ENCODE measurements at places on chromosomes 6 and 20.

DNA sequence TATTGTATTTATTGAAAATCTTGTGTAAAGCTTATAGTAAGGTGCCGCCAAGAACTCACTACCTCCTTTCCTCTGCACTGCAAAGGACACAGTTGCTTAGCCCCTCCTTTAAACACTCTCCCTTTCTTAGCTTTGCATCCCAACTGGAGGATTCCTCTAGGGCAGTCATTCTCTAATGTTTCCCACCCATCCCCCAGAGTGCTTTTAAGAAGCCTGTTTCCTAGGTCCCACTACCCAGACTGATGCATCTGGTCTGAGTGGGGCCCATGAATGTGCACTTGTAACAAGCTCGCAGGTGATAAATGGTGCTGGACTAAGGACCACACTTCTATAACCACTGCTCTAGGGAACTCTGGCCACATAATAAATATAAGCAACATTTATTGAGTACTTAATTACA lies 55.2 kb downstream of the B4GALT5 start:
- no peak overlapping the region for H3K27ac ChIP-seq
- peaks cover 3% of the 10 kb centered on the region for H3K36me3 ChIP-seq
- H3K4me1 ChIP-seq = peaks cover 23% of the 10 kb centered on the region
- no peak overlapping the region for H3K4me3 ChIP-seq
- H3K27me3 ChIP-seq = no peaks in the 10 kb centered on the region

GRCh38 chr6:169899481-169900145 lies 148.2 kb downstream of the ERMARD start:
- no peak overlapping the region for H3K4me3 ChIP-seq
- no peak overlapping the region for H3K27ac ChIP-seq
- H3K36me3 ChIP-seq = peaks cover 4% of the 10 kb centered on the region
- H3K27me3 ChIP-seq = no peaks in the 10 kb centered on the region
- no peaks in the 10 kb centered on the region for H3K4me1 ChIP-seq
- no peak for DNase-seq

- H3K4me1 ChIP-seq = peaks cover 52% of the 10 kb centered on the region
- peaks cover 5% of the 10 kb centered on the region for H3K36me3 ChIP-seq
- peak overlapping the region; percentile 19 for H3K27ac ChIP-seq
These were observed 4.2 kb downstream of the CD2AP start for GRCh38 chr6:47481806-47482205.

- no peaks in the 10 kb centered on the region for H3K36me3 ChIP-seq
- H3K27me3 ChIP-seq = no peaks in the 10 kb centered on the region
- no peak for DNase-seq
- H3K27ac ChIP-seq = no peak overlapping the region
- H3K4me3 ChIP-seq = no peak overlapping the region
- H3K4me1 ChIP-seq = no peaks in the 10 kb centered on the region
These were observed 276.3 kb downstream of the BCKDHB start for GRCh38 chr6:80382811-80383210.

GRCh38 chr6:118706702-118707101 lies 55.3 kb upstream of the CEP85L start:
- peak overlapping the region; percentile 91 for H3K4me3 ChIP-seq
- peaks cover 10% of the 10 kb centered on the region for H3K36me3 ChIP-seq
- peak overlapping the region; percentile 98 for H3K27ac ChIP-seq
- DNase-seq = no peak
- H3K4me1 ChIP-seq = peaks cover 54% of the 10 kb centered on the region
- no peaks in the 10 kb centered on the region for H3K27me3 ChIP-seq

GRCh38 chr6:168922436-168922835 lies 331.2 kb downstream of the THBS2 start:
- DNase-seq = no peak
- no peak overlapping the region for H3K4me3 ChIP-seq
- H3K4me1 ChIP-seq = no peaks in the 10 kb centered on the region
- peaks cover 21% of the 10 kb centered on the region for H3K27me3 ChIP-seq
- H3K36me3 ChIP-seq = no peaks in the 10 kb centered on the region
- no peak overlapping the region for H3K27ac ChIP-seq

DNA sequence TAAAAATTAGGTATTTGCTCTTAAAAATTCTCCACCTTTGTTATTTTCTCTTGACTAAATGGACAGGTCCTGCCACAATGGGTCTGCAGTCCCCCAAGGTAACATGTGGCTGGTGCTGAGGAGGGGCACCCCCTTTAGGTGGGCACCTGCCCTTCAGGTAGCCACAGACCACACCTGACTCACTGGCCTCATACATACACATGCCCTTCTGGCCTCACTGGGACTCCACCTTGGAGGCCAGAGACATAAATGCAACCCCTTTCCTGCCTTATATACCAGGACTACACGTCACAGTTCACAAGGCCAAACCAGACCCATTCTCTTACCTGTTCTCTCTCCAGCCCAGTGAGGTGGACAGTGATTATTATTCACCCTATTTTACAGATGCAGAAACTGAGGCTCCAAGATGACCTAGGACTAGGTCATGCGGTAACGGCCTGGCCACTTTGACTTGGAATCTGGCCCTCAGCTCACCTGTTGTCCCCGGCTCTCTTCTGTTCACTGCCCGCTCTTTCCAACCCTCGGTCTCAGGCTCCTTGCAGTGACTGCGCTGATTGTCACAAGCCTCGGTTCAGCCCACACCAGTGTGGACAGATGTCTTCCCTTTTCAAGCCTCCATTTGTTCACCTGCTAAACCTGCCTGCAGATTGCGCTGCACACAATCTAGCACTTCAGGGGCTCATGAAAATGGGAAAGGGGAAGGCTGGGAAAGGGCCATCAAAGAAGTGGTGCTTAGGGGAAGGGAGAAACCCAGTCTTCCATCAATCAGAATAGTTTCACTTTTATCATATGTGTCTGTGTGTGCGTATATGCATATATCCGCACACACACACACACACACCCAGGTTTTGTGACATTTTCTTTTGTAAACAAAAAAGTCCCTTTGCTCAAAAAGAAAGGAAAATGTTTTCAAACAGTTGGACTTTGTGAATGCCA lies 121.7 kb downstream of the BCAS1 start:
- H3K4me1 ChIP-seq = peaks cover 35% of the 10 kb centered on the region
- peak overlapping the region; percentile 99 for H3K27ac ChIP-seq
- H3K36me3 ChIP-seq = peaks cover 2% of the 10 kb centered on the region
- no peaks in the 10 kb centered on the region for H3K27me3 ChIP-seq

- no peaks in the 10 kb centered on the region for H3K36me3 ChIP-seq
- H3K27ac ChIP-seq = no peak overlapping the region
- H3K4me1 ChIP-seq = no peaks in the 10 kb centered on the region
- no peak for DNase-seq
- no peak overlapping the region for H3K4me3 ChIP-seq
These were observed 524.8 kb upstream of the ID4 start for GRCh38 chr6:19312241-19312978.

DNA sequence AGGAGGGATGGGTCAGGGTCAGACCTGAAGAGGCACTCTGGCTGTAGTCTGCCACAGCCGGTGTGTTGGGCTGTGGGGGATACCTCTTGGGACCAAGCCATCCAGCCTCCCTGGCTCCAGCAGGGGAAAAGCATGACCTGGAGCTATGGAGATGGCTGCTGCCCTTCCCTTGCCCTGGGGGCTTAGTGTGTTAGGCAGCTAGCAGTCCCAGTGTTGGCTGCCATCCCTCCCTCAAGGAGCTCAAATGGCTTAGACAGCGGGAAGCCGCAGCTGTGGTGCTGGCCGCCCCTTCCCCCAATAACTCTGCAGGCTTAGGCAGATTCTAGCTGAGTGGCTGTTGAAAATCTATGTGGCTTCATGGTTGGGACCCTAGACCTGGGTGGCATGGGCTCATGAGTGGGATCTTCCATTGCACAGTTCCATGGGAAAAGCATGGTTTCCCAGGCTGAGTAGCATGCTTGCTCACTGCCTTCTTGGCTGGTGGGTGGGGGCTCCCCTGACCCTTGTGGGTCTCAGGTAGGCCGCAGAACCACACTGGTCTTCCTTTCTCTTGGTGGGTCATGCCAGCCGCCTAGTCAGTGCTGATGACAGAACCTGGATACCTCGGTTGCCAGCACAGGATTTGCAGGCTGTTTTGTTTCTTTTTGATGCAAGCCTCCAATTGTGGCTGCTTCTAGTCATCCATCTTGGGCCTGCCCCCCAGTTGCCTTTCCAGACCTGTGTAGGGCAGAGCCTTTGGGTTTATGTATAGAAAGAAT lies 69.0 kb upstream of the AHI1 start:
- no peak overlapping the region for H3K4me3 ChIP-seq
- peak overlapping the region; percentile 46 for H3K27ac ChIP-seq
- H3K36me3 ChIP-seq = peaks cover 2% of the 10 kb centered on the region
- DNase-seq = no peak
- peaks cover 5% of the 10 kb centered on the region for H3K27me3 ChIP-seq

- H3K36me3 ChIP-seq = no peaks in the 10 kb centered on the region
- H3K27me3 ChIP-seq = no peaks in the 10 kb centered on the region
- H3K4me3 ChIP-seq = no peak overlapping the region
- no peaks in the 10 kb centered on the region for H3K4me1 ChIP-seq
These were observed 490.4 kb downstream of the BMP2 start for GRCh38 chr20:7257692-7258466.

- H3K4me3 ChIP-seq = no peak overlapping the region
- H3K4me1 ChIP-seq = no peaks in the 10 kb centered on the region
- no peak for DNase-seq
- peaks cover 50% of the 10 kb centered on the region for H3K27me3 ChIP-seq
- no peak overlapping the region for H3K27ac ChIP-seq
- no peaks in the 10 kb centered on the region for H3K36me3 ChIP-seq
These were observed 10.5 kb downstream of the CNKSR3 start for GRCh38 chr6:154499855-154500589.

DNA sequence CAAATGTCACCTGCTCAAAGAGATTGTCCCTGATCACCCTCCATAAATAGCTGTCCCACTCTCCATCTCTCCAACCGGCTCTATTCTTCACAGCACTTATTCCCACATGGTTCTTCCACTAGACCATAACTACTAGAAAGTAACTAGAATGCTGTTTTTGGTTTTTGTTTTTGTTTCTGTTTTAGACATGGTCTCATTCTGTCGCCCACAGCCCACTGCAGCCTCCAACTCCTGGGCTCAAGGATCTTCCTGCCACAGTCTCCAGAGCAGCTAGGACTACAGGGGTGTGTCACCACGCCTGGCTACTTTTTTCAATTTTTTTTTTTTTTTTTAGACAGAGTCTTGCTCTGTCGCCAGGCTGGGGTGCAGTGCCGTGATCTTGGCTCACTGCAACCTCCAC lies 12.2 kb downstream of the MMP24 start:
- H3K4me3 ChIP-seq = no peak overlapping the region
- H3K4me1 ChIP-seq = peaks cover 12% of the 10 kb centered on the region
- no peak for DNase-seq
- H3K27me3 ChIP-seq = no peaks in the 10 kb centered on the region

DNA sequence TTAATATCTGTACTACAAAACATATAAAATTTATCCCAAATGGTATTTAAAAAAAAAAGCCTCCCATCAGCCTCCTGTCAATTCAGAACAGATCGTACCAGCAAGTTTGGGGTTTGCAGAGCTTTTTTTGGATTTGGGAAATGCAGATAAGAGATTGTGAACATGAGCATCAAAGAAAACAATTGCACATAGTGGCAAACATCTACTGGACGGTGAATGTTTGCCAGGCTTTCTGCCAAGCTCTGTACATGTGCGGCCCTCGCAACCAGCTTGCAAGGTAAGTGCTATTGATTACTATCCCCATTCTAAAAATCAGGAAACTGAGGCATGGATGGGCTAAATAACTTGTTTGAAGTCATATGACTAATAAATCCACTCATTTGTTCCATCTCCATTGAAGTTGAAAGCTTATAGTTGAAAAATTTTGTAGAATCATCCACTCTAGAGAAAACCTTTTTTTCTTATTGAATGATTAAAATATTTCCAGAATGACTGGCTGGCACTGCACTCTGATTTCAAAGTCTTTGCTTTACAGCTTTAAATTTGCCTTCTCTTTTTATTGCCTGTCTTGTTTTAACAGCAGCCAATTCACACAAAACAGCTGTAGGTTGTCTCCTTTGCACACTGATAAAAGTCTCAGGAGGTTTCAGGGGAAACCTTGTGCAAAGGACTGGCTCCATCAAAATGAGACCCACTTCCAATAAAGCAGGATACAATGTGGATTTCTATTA lies 37.4 kb upstream of the SIRT5 start:
- no peak for DNase-seq
- no peak overlapping the region for H3K4me3 ChIP-seq
- no peaks in the 10 kb centered on the region for H3K36me3 ChIP-seq
- H3K27ac ChIP-seq = no peak overlapping the region

GRCh38 chr6:106163966-106164877 lies 78.1 kb downstream of the PRDM1 start:
- peaks cover 3% of the 10 kb centered on the region for H3K36me3 ChIP-seq
- H3K27me3 ChIP-seq = no peaks in the 10 kb centered on the region
- no peak for DNase-seq
- peak overlapping the region; percentile 83 for H3K4me3 ChIP-seq
- H3K27ac ChIP-seq = peak overlapping the region; percentile 91

DNA sequence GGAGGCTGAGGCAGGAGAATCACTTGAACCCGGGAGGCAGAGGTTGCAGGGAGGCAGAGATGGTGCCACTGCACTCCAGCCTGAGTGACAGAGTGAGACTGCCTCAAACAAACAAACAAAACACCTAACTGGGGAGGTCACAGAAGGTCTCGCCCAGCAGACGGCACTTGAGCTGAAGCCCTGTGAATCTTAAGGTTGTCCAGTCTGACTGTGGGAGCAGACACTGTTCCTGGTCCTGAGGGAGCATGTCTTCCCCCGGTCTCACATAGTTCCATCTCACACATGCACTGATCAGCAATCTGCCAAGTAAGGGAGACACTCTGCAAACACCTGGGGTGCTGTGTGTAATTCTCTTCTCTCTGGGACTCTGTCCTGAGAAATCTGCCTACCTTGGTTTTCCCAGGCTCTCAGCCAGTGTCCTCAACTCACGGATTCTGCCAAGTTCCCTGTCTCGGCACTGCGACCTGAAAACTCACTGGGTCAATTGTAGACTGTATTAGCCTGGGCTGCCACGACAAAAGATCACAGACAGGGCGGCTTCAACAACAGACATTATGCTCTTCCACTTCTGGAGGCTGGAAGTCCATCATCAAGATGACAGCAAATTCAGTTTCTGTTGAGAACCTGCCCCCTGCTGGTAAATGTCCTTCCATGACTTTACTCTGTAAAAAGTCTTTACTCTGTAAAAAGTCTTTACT lies 94.3 kb downstream of the JPH2 start:
- no peak for DNase-seq
- peaks cover 6% of the 10 kb centered on the region for H3K4me1 ChIP-seq
- peaks cover 2% of the 10 kb centered on the region for H3K36me3 ChIP-seq
- H3K27ac ChIP-seq = no peak overlapping the region
- peaks cover 50% of the 10 kb centered on the region for H3K27me3 ChIP-seq

GRCh38 chr6:120230008-120230407 lies 880.4 kb upstream of the MAN1A1 start:
- DNase-seq = no peak
- H3K36me3 ChIP-seq = no peaks in the 10 kb centered on the region
- no peaks in the 10 kb centered on the region for H3K4me1 ChIP-seq
- H3K4me3 ChIP-seq = no peak overlapping the region
- no peaks in the 10 kb centered on the region for H3K27me3 ChIP-seq

- no peaks in the 10 kb centered on the region for H3K27me3 ChIP-seq
- H3K4me3 ChIP-seq = no peak overlapping the region
- no peaks in the 10 kb centered on the region for H3K36me3 ChIP-seq
- H3K27ac ChIP-seq = no peak overlapping the region
- DNase-seq = no peak
- H3K4me1 ChIP-seq = no peaks in the 10 kb centered on the region
These were observed 361.1 kb upstream of the PTCHD4 start for GRCh38 chr6:48472091-48472490.
